ENCODE measurements at places on chromosomes 6 and 20.

DNA sequence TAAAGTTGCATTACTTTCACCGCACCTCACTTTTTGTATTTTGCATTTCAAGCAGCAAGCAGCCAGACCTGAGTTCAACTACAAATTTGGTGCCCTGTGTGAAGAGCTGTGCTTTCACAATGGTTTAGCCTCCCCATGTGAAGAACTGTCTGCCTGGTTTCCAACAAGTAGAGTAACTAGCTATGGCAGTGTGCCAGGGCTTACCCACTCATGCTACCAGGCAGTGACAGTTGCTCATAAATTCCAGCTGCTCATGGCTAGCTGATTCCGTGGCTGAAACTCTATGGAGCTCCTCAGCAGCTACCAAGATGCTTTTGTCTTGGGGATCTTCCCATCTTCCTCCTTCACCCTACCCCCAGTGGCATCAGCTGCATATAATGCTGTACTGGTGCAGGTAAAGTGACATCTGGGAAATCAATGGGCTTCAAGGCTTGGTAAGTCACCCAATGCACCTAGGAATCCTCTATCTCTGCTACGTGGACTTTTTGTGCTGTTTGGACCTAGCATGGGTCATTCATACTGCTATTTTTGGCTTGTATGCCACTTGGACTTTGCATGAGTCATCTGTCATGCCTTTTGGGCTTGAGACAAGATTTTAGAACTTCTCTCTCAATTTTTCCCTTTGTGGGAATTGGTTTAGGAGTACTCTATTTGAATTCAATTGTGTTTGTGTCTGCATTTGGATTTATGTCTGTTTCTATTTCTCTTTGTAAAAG lies 176.5 kb upstream of the GJE1 start:
- no peak for DNase-seq

GRCh38 chr6:98514073-98514720 lies 320.2 kb upstream of the POU3F2 start:
- DNase-seq, result no peak

GRCh38 chr6:26445934-26446667 lies 5.8 kb downstream of the BTN3A3 start:
- DNase-seq, result peak; percentile 57

DNA sequence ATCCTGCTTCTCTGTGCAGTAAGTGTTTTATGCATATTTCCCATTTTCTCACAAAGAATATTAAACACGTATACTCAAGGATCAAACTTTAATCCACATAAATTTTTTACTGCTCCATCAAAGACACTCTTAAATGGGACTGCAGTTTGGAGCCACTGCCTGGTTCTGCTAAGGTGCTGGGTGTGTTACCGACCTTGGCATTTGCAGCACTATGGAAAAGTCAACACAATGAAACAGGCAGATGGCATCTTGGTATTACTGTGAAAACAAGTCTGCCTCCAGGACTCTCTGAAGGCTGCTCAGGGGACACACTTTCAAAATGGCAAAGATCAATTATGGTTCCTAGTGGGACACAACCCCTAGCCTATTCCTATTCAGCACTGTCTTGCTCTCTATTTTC lies 17.3 kb upstream of the HLA-G start:
- DNase-seq, result no peak

- no peak for DNase-seq
Observed at GRCh38 chr6:113121571-113121970, 735.6 kb upstream of the MARCKS start.

DNA sequence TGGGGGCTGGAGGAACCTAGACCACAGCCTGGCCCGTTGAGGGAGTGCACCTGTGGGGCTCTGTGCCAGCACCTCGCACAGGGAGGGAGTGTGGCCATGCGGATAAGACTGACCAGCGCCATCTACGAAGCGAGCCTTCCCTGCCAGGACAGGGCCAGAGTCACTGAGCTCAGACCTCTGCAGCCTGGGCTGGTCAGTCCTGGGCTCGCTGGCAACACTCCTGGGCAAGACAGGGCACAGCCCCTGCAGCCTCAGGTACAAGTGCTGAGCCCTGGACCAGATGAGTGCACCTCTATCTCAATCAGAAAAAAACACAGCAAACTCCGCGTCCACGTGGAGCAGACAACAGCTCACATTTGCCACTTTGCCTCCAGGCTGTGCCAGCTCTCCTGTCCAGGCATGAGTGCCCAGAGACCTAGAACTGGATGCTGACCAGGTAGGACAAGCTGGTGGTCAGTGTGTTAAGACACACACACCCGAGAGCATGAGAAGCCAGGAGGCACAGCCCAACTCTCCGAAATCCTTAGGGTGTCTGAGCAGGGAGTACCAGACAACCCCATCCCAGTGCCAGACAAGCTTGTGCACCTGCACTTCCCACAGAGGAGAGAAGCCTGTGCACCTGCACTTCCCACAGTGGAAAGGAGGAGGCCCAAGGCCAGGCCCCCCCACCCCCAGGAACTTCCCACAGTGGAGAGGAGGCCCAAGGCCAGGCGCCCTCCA lies 4.9 kb downstream of the ARFRP1 start:
- DNase-seq, result no peak

GRCh38 chr6:47634210-47635047 lies 64.0 kb upstream of the ADGRF4 start:
- DNase-seq, result no peak

- no peak for DNase-seq
Observed at GRCh38 chr6:11206576-11206975, 25.9 kb downstream of the NEDD9 start.

DNA sequence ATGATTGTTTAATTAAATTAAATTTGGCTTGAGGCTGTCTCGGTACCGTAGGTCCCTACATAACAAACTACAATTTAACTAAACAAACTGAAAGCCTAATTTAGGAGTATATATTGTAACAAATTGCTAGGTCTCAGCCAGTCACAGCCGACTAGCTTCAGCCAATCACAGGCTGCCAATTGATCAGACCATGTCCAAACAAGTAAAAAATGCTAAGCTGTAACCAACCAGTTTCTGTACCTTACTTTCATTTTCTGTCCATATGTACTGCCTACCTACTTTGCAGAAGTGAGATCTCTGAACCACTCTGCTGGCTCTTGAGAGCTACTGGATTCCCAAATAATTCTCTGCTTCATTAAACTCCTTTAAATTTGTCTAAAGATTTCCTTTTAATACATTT lies 648.0 kb upstream of the GJE1 start:
- peak; percentile 15 for DNase-seq

- DNase-seq, result no peak
Observed at GRCh38 chr6:131561925-131562707, 10.9 kb upstream of the ARG1 start.

DNA sequence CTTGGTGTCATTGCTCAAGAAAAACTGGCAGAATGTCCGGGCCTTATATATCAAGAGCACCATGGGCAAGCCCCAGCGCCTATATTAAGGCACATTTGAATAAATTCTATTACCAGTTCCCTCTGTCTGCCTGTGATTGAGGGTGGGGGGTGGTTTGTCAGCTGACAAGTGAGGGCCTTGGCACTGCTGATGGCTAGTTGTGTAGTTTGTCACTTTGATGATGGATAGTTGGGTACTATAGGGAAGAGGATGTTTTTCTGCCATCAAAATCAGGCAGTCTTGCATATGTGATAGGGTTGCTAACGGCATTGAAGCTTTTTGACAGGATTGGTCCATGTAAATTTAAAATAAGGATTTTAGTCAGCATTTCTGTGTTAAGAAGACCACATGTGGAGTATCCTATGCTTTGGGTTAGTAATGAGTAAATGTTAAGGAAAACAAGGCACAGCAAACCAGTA lies 2.5 kb downstream of the RPL10A start:
- DNase-seq, result no peak

DNA sequence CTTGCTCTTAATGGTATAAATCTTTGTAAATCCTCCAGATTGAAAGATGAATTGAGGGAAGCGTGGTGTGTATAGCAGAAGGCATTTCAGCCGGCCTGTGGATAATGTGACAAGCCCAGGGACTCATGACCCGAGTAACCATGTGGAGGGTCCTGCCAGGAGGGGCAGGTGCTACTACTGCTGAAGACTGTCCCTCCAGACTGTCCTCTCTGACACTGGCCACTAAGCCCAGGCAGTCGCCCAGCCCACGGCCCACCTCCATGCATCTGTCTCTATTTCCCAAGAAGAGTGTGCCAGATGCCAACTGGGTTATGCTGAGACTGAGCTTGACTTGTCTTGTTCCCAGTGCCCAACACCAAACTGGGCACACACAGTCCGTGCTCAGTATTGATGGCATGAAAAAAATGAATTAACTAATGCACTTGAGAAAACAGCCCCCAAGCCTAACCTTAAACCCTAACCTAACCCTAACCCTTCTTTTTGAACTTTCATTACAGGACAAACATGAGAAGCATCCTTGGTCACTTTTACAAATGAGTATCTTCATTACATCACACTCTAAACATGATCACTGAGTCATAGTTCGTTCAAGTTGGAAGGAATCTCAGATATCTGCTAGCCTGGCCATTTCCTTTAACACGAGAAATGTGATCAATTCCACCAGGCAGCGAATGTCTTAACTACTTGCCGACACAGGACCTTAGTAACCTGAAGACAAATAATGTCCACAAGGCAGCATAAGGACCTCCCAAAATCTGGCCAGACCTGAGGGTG lies 182.2 kb upstream of the RREB1 start:
- DNase-seq, result no peak

GRCh38 chr6:4426968-4427367 lies 291.6 kb upstream of the ECI2 start:
- no peak for DNase-seq

DNA sequence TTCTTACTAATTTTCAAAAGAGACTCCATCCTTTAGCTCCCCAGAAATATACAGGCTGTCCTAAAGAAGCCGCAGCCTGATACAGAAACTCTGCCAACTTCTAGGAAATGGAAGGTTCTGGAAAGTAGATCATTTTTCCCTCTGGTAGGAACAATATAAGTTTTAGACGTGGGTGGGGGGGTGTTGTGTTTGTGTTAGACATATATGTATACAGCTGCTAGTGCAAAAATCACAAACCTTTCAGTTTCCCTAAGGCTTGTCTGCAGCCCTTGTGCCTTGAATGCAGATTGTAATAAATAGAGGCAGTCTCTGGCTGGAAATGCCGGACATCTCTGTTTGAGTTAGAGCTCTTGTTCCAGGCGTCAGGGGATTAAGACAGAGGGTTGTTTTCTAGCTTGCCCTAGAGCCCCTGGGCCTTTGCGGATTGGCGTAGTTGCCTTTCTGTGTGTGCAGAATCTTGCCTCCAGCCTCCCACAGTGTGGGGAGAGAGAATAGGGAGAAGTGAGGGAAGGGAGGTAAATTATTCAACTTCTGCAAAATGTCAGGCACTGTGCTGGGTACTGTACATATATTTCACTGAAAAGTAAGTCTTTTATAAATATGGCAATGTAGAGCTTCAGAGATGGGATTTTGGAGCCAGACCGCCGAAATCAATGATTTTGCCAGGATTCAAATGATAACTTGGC lies 269.7 kb downstream of the PRL start:
- DNase-seq, result no peak

All from stimulated activated CD4-positive, alpha-beta T cell treated with anti-CD3 and anti-CD28 coated beads, Interleukin-4, amount 100 ng/mL, for 24 hours (primary cell).